ENCODE measurements at places on chromosomes 16 and 17.

GRCh38 chr16:89444728-89445127 is 45.6 kb downstream of the ANKRD11 start:
- DNase-seq: no peak

DNA sequence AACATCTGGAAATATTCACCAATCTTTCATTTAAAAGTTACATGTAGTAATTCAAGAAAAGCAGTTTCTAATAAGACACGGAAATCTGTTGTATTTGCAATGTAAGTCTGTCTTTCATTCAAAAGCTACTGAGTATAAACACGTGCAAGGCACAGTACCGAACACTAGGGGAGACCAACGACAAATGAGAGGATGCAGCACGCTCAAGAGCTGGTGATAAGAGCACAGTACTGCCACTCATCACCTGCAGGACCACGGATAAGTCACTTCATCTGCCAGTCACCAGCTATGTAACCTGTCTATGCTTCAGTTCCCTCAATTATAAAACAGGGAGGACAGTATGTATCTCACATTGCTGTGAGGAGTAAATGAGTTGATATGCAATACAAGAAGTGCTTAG is 67.1 kb downstream of the CLEC18A start:
- DNase-seq: no peak

GRCh38 chr17:65696739-65697394 is 135.4 kb upstream of the AXIN2 start:
- no peak for DNase-seq

DNA sequence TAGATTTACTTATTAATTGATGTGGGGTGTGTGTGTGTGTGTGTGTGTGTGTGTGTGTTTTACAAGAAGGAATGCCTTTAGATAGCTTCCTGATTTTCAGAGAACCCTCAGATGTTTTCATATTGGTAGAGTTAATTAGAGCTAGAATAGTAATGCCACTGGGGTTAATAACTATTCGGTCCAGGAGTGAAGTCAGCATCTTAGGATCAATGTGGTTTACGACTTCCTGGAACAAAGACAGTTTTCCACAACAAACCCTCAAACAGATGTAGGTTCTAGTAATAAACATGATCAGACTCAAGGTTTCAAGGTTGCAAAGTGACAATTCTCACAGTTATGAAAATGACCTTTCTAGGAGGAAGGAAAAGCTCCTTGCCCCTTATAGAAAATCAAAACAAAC is 12.2 kb upstream of the SLC52A1 start:
- no peak for DNase-seq

DNA sequence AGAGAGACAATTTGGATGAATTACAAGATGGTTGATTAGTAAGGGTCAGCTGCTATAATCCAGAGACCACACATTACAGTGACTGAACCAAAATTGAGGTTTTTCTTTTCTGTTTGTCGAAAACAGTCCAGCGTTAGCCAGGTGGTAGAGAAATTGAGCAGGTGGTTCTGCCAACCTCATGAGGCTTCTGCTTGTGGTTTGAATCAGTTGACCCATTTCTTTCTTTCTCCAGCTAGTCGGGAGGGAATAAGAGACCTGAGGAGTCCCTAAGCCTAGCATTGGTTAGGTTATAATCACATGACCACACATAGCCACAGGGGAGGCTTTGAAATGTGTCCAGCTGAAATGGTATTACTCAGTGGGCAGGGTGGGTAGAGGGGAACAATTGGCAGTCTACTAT is 504.6 kb downstream of the HS3ST4 start:
- DNase-seq: no peak

- no peak for DNase-seq
These were observed 9.6 kb upstream of the RNF112 start for GRCh38 chr17:19401321-19402010.

DNA sequence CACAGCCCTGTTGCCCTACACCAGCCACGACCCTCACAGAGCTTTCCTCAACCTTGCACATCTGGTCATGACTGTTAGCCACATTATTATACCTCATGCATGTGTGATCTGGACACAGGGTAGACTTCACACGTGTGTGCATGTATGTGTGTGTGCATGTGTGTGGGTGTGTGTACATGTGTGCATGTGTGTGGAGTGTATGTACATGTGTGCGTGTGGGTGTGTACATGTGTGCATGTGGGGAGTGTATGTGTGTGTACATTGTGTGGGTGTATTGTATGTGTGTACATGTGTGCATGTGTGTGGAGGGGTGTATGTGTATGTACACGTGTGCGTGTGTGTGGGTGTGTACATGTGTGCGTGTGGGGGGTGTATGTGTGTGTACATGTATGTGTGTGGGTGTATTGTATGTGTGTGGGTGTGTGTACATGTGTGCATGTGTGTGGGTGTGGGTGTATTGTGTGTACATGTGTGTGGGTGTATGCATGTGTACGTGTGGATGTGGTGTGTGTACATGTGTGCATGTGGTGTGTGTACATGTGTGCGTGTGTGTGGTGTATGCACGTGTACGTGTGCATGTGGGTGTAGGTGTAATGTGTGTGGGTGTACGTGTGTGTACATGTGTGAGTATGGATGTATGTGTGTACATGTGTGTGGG is 130.2 kb downstream of the C16orf95 start:
- no peak for DNase-seq

DNA sequence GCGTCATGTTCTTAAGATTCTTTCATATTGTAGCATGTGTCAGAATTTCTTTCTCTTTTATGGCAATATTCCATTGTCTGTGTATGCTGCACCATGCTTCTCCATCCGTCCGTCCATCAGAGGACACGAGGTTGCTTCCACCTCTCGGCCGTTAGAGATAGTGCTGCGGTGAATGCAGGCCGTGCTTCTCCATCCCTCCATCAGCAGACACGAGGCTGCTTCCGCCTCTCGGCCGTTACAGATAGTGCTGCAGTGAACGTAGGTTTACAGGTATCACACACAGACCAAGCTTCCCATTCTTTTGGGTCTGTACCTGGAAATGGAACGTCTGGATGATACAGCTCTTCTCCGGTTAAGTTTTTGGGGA is 113.5 kb downstream of the CMIP start:
- DNase-seq: no peak

- peak; percentile 88 for DNase-seq
These were observed at the start of gene CTF1 for GRCh38 chr16:30896261-30896888. Gene CTF1, plus strand, starts transcription at chr16:30896614. Its CDS starts 30 bp downstream, at chr16:30896644.

DNA sequence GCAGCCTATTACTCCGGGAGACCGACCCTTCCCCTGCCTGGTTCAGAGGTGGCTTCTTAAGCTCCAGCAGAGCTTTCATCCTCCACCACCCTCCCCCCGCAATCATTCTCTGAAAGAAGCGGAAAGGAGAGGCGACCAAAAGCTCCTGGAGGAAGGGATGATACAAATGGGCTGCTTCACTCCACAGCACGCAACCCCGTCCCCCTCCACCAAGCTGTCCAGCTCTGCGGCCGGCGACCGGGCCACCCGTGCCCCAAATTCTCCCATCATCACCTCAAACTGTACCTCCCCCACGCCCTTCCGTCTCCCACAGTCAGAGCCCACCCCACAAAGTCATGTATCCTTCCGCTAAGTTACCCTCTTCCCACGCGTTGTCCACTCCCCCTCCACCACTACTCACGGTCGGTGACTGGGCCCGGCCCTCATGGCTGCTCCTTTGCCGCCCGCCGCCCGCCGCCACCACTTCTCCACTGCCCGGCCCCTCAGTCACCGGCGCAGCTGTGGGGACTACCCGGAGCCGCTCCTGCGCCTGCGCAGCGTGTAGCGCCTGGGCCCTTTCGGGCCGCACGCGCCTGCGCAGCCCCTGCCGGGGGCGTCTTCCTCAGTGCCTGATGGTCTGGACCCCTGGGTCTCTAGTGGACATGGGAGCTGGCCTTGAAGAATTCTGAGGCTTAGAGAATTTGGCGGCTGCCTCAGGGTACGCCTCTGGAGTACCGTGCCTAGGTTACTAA is at the start of gene FAM222B:
FAM222B (minus strand) TSS at position 509 of the 731 bp plus-strand sequence. CDS start 76,123 bp downstream, outside the sequence.
- peak; percentile 94 for DNase-seq

DNA sequence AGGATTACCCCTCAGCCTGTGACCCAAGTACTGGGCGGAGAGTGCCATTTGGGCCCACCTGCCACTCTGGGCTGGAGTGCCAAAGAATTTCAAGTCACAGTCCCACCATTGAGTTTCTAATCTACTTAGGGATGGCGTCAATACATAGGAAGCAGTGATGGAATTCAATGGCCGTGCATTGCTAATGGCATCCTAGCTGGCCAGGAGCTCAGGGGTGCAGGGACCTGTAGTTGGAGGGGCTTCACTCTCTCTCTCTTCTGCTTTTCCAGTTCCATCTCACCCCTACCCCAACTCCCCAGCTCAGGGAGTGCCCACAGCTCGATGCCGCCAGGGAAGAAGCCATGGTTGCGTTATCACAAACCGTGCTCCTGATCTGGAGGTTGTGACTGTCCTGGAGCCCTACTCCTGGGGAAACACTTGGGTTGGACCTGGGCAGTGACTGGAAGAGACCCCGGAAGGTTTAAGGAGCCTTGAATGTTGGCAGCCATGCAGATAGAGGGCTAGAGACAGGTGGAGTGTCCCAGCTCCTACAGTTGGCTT is 2.4 kb downstream of the MMP15 start:
- DNase-seq: no peak

DNA sequence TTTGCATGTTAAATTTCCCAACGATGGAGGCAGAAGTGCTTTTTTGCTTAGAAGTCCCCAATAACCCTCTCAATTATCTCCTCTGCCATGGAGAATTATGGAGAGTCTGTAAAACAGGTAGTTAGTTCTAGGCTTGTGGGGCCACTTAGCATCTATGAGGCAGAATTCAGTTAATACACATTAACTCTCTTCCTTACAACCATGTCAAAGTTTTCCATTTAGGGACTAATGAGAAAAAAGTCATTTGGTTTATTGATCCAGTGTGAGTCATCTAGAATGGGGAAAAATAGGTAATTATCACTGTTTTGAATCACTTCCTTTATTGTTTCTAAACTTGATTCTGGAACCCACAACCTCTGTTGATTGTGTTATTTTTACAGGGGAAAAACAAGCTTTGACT is 229.1 kb upstream of the COX10 start:
- DNase-seq: no peak

- no peak for DNase-seq
These were observed 530 bp downstream of the GSG1L start for GRCh38 chr16:28062847-28063521.

GRCh38 chr16:60635548-60635947 is 1400.7 kb downstream of the CDH8 start:
- DNase-seq: no peak

DNA sequence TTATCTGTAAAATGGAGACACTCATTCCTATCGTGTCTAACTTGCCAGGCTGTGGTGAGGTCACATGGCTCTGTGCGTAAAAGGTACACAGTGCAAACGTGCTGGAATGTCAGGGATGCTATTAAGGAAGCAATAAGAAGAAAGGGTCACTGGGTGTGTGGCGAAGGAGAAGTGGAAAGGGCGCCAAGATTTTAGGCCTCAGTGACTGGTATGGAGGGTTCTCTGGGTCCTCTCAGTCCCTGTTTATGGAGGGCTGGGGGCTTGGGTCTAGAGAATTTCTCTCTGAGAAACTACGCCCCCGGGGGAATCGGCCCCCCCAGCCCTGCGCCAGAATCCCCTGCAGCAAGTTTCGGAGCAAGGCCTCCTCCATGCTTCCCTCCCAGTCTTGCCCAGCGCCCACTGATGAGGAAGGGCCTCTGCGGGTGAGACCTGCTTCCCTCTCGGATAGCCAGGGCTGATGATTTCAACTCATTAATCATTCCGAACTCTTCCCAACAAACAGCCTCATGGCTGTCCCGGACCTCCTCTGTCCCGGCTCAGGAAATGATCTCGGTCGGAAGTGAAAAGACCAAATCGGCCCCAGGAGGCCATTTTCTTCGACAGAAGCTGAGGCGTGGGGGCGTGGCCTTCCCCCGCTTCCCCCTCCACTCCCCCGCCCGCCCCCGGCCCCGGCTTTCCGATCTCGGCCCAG is 1.2 kb upstream of the HEXIM1 start:
- no peak for DNase-seq

DNA sequence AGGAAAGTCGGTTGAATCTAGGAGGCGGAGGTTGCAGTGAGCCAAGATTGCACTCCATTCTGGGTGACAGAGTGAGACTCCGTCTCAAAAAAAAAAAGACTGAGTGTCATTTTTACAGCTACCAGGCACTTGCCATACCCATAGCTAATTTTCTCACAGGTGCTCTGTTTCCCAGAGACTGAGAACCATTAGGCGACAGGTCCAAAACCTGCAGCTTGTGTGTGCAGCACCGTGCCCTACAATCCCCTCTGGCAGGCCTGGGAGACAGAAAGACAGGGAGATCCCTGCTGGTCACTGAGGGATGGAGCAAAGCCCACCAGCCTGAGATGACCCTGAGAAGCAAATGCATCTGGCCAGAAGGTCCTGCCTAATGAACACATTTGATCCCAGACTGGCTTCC is 2.7 kb downstream of the TFAP4 start:
- DNase-seq: no peak

GRCh38 chr16:27841911-27842310 is 221.6 kb downstream of the GSG1L start:
- peak; percentile 27 for DNase-seq

DNA sequence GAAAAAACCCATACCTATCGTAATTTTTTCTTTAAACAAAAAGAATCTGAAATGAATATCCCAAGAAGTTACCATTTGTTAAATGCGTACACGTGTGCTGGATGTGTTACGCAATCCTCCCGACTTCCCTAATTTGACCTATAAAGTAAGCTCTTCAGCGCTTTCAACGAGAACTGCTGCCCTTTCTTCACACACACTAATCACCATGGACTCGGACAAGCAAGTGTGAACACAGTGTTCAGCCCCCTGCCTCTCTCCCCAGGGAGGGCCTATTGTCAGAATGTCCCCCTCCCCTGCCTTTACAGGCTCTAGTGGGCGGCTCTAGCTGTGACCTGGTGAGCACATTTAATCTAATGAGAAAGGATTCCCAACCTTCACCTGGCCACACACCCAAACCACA is 216.1 kb downstream of the CEP112 start:
- DNase-seq: no peak

DNA sequence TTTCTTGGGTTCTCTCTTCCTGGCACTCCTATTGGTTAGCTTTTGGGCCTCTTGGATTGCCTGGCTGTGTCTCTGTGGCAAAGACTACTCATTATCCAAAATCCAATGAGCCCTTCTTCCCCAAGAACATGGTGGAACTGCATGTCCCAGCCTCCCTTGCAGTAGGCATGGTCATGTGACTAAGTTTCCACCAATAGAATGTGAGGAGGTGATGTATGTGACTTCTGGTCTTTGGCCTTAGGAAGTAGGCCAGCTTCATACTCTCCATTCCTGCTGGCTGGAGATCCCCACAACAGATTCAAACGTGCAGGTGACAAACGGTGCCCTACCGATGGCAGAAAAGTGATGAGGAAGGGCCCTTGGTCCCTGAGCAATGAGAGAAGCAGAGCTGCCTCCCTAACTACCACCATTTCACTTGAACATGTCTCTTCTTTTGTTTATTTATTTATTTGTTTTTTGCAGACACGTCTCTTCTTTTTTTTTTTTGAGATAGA is 17.3 kb upstream of the SPN start:
- DNase-seq: no peak

GRCh38 chr17:2849327-2849670 is 53.1 kb downstream of the RAP1GAP2 start:
- DNase-seq: no peak
